ENCODE measurements at places on chromosomes 5 and 9.

DNA sequence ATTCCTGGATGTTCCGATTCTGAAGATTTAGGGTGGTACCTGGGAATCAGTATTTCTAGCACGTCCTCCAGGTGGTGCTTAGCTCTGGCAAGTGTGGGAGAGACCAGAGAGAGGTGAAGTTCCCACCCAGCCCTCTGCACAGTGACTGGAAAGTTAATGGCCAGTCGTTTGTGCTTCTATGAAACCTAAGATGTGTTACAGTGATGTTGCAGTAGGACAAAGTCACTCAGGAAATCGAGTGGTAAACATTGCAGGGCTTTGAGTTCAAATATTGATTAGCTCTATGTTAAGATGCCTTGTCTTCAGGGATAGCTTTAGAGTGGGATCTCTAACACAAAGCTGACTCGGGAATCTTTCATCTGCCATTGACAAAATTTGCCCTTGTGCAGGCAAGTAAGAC, 55.6 kb downstream of the PIK3R1 start:
- no peak for DNase-seq

GRCh38 chr5:105993027-105993426, 1677.7 kb downstream of the EFNA5 start:
- DNase-seq, result no peak

DNA sequence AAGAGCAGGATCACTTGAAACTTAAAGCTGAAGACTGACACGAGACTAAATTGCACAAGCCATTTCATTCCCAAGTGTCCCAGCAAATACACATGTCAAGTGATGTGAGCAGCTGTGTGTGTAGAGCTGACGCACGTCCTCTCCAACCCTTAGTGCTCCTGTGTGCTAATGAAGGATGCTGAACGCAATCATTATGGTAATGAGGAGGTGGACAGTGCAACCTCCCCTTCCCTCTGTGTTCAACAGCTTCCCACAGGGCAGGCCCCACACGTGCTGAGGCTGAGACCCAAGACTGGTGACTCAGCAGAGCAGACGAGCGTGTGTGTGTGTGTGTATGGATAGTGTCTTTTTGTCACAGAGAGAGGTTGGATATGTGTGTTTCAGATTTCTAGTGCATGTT, 702.1 kb downstream of the SEMA5A start:
- DNase-seq, result peak; percentile 81

- DNase-seq, result no peak
These were observed 2.5 kb downstream of the FRMD3 start for GRCh38 chr9:83535736-83536135.

- no peak for DNase-seq
These were observed 47.1 kb downstream of the LIX1 start for GRCh38 chr5:97095318-97095732.

DNA sequence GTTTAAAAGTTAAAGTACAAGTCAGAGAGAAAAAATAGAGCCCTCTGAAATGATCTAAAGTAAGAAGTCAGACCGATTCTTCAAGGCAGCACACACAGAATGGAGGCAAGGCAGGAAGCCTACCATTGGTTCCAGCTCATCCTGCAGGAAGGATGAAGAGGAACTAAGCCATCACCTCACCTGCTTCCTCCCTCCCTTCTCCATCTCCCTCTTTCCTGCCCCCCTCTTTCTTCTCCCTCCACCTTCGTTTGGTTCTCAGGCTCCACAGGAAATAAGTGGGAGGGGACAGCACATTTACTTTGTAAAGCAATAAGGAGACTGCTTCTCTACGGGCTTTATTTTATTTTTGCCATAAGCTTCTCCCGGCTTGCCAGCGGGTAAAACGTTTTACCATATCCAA, 213.4 kb downstream of the TRIM32 start:
- DNase-seq, result no peak

DNA sequence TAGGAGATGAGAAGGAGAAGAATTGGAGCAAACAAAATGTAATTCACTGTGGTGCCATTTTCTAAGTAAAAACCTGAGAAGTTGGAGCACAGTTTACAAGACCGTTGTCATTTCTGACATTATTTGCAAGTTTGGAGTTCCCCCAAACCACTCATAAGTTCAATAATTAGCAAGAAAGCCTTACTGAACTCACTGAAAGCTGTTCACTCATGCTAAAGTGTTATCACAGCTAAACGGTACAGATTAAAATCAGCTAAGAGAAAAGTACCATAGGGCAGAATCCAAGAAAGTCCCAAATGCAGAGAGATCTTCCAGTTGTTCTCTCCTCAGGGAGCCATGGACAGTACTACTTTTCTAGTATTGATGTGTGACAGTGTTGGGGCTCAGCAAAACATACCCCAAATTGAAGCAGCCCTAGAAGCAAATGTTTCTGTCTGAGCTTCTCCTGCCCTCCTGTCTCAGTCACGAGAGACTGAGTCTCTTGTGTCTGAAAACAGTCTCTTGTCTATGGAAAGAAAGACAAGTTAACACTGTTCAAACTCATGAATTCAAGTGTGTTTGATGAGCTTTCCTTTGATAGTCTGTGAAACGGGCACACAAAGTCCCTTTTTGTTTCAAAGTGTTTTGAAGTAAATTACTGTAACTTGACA, 221.2 kb downstream of the GABRG2 start:
- no peak for DNase-seq

- peak; percentile 74 for DNase-seq
These were observed 3.0 kb downstream of the ZSWIM6 start for GRCh38 chr5:61334868-61335615.

DNA sequence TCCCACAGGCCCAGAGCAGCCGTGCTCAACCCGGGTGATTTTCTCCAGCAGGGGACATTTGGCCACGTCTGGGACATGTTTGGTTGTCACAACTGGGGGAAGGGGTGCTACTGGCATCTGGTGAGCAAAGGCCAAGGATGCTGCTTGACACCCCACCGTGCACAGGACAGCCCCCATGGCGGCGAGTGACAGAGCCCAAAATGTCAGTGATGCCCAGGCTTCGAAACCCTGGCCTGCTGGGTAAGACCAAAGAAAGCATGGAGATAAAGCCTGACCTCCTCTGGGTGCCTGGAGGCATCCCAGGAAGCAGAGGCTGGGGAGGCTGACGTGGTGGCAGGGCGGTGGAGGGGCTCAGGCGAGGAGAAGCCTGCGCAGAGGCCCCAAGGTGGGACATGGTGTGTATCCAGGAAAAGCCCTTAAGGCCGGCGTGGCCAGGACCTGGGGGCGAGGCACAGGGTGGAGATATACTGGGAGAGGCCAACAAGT, 66.4 kb downstream of the ZNF354C start:
- DNase-seq, result no peak

DNA sequence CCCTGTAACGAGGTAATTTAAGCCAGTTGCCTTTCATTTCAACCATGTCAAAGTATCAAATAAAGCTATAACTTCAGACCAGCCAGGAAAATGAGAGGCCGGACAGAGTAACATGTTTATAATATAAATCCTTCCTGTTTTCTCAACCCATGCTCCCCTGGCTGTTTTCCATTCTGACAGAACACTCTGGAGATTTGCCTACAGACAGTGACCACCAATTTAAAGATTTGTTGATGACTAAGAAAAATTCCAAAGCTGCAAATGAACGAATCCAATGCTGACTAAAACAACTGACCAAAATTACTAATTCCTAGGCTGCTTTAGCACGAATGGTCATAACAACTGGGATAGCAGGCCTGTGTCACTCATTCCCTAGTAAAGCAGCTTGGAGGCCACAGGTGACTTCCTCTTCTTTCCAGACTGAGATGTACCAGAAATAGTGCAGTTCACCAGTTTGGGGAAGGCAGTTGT, 141.4 kb downstream of the AOPEP start:
- DNase-seq, result peak; percentile 95

DNA sequence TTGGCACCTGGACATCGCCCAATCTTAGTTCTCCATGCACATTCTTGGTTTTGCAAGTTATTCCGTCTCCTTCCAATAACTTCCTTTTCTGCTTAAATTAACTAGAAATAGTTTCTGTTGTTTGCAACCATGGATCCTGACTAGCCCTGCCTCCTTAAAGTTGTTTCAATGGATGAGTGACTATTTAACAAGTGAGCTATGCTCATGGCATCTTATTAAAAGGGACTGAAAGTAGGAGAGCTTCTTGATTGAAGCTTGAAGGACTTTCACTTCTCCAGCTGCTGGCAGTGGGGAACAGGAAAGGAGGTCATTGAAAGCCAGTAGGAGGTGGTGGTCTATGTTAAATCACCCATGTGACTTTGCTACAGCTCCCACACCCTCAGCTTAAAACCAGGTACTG, 466.8 kb downstream of the ARHGEF28 start:
- DNase-seq, result no peak

DNA sequence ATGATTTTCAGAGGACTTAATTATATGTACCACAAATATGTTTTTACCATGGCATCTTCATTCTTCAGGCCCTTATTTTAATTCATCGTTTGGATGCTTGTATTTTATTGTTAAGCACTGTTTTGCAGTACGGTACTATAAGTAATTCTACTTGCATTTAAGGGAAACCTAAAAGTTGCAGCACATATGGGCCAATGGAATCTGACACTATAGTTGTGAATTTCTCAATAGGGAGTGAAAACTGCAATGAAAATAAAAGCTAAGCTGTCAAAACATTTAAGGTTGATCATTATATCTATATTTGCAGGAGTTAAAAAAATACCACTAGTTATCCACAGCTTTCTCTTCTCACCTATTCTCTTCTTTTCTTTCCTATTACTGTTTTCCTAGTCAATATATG, 1071.8 kb downstream of the MAT2B start:
- DNase-seq, result no peak

GRCh38 chr9:134215699-134216448, 51.5 kb upstream of the RNU6ATAC start:
- peak; percentile 54 for DNase-seq

DNA sequence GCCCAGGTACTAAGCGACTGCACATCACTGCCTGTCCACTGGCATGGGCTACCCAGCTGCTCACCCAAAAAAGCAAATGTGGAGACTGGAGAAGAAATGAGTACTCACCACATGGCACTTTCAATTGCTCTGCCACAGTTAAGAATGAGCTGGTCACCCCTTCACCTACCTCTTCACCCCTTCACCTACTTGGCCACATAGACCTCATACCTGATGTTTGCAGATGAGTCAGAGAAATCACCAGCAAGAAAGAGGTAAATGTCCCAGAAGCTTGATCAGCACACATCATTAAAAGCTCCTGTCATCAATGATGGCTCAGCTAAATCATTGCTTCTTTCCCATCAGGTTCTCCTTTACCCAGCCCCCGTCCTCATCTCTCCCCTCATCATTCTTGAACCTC, 7.6 kb upstream of the PRUNE2 start:
- no peak for DNase-seq

- DNase-seq, result no peak
These were observed 234.4 kb downstream of the NTRK2 start for GRCh38 chr9:84903963-84904362.

DNA sequence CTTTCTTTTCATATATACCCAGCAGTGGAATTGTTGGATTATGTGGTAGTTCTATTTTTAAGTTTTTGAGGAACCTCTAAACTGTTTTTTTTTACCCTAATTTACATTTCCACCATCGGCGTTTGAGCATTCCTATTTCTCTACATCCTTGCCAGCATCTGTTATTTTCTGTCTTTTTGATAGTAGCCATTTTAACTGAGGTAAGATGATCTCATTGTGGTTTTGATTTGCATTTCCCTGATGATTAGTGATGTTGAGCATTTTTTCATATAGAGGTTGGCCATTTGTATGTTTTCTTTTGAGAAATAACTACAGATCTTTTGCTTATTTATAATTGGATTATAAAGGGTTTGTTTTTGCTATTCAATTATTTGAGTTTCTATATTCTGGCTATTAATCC, 71.7 kb upstream of the TNC start:
- DNase-seq, result peak; percentile 40

- DNase-seq, result no peak
These were observed 247.7 kb downstream of the ENC1 start for GRCh38 chr5:74392711-74393351.

GRCh38 chr5:32342656-32343055, 29.9 kb upstream of the MTMR12 start:
- no peak for DNase-seq

- DNase-seq, result peak; percentile 78
These were observed 86.7 kb downstream of the INSYN2B start for GRCh38 chr5:169893571-169893970.

GRCh38 chr5:122163121-122164069, 34.0 kb downstream of the ZNF474 start:
- DNase-seq, result peak; percentile 99

- no peak for DNase-seq
These were observed 23.9 kb upstream of the LPCAT1 start for GRCh38 chr5:1547655-1548054.

DNA sequence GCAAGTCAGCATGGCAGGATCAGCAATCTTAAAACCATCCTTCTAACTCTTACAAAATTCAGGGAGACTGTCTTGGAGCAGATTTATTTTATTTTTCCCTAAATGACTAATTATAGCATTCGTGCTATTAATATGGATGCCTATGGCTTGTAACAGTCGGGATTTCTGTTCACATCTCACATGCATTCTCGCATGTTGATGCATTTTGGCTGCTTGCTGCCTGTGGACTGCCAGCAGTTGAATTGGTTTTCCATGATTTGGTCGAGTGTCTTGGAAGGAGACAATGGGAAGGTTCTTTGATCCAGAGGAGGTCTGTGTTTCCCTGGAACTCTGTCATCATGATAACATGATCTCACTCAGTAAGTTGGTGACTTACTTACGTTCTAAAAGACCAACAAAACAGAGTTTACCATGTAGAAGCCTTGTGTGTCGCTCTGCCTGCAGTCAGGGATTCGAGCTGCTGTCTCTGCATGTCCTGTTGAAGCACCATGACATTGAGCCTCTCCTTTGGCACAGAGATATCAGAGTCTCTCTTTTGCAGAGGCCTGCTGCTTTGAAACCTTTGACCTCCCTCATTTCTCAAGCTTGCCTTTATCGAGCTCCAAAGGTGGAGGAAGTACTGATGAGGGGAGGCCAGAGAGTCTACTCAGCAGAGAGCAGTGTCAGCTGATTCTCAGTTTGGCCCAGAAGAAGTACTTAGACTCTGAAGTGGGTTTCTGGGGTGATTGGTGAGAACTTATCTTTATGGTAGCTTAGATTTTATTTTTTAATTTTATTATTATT, 82.4 kb downstream of the ARHGAP26 start:
- no peak for DNase-seq

DNA sequence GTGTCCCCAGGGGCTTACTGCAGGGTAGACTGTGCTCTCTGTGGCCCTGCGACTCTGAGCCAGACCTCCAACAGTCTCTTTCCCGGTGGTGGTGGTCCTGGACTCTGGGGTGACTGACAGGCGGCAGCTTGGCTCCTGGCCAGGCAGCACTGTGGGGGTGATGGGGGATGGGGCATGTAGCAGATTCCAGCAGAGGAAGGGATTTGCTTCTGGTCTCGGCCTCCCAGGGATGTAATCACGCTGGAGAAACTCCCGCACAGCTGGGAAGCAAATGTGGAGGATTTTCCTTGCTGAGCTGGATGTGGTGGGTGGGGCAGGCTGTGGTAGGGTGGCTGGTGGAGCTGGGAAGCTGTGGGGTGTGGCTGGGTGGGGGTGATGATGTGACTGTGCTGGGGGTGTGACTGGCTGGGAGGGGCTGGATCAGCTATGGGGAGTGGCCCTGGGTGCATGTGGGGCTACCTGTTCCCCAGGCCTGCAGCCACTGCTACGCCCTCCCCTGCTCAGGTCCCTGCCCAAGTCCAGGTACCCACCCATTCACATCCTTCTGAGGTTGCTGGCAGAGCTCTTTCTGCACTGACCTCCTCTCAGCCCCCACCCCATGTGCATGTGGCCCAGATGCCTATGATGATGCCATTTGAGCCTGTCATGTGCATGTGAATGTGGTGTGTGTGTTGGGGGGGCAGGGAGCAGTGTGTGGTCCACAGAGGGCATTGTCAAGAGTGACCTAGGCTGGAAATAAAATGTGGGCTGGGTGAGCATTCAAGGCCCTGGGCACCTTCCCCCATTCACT, 3.8 kb downstream of the NDST1 start:
- peak; percentile 89 for DNase-seq

GRCh38 chr5:9540791-9541190, 5.1 kb downstream of the SEMA5A start:
- peak; percentile 69 for DNase-seq
